ENCODE measurements at places on chromosomes 5 and 9.
A peak's percentile ranks its signal among the peaks of the same experiment; 100 is the strongest.

- no peak overlapping the region for H3K4me3 ChIP-seq
- H3K36me3 ChIP-seq: no peaks in the 10 kb centered on the region
- no peak for DNase-seq
- H3K27ac ChIP-seq: no peak overlapping the region
Observed at GRCh38 chr5:103293099-103293498, 34.5 kb downstream of the MACIR start.

- peaks cover 13% of the 10 kb centered on the region for H3K36me3 ChIP-seq
- no peak overlapping the region for H3K4me3 ChIP-seq
- DNase-seq: peak; percentile 13
- H3K4me1 ChIP-seq: no peaks in the 10 kb centered on the region
- H3K27ac ChIP-seq: peak overlapping the region; percentile 10
- H3K27me3 ChIP-seq: no peaks in the 10 kb centered on the region
Observed at GRCh38 chr9:131889437-131890251, 149.8 kb upstream of the RAPGEF1 start.

GRCh38 chr5:51632793-51633192 lies 249.5 kb downstream of the ISL1 start:
- H3K27me3 ChIP-seq: no peaks in the 10 kb centered on the region
- H3K4me1 ChIP-seq: no peaks in the 10 kb centered on the region
- no peak for DNase-seq
- H3K27ac ChIP-seq: no peak overlapping the region

- H3K36me3 ChIP-seq: peaks cover 5% of the 10 kb centered on the region
- H3K4me1 ChIP-seq: no peaks in the 10 kb centered on the region
- H3K27me3 ChIP-seq: no peaks in the 10 kb centered on the region
- DNase-seq: no peak
- H3K4me3 ChIP-seq: no peak overlapping the region
- H3K27ac ChIP-seq: no peak overlapping the region
Observed at GRCh38 chr9:137058521-137059234, 4.8 kb upstream of the ENTPD2 start.

- no peak overlapping the region for H3K27ac ChIP-seq
- H3K4me1 ChIP-seq: no peaks in the 10 kb centered on the region
- no peak for DNase-seq
- H3K27me3 ChIP-seq: no peaks in the 10 kb centered on the region
- H3K4me3 ChIP-seq: no peak overlapping the region
Observed at GRCh38 chr5:143758750-143759149, 53.2 kb upstream of the HMHB1 start.

DNA sequence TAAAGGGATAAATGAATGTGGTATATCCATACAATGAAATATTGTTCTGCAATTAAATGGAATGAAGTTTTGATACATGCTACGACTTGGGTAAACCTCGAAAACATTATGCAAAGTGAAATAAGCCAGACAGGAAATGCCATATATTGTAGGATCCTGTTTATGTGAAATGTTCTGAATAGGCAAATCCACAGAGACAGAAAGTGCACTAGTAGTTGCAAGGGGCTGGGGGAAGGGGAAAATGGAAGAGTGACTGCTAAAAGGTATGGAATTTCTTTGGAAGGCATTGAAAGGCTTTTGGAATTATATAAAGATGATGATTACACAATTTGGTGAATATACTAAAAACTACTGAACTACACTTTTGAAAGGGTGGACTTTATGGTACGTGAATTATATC lies 97.0 kb downstream of the FOXD1 start:
- no peak overlapping the region for H3K27ac ChIP-seq
- no peaks in the 10 kb centered on the region for H3K4me1 ChIP-seq
- H3K36me3 ChIP-seq: no peaks in the 10 kb centered on the region
- peaks cover 8% of the 10 kb centered on the region for H3K27me3 ChIP-seq

DNA sequence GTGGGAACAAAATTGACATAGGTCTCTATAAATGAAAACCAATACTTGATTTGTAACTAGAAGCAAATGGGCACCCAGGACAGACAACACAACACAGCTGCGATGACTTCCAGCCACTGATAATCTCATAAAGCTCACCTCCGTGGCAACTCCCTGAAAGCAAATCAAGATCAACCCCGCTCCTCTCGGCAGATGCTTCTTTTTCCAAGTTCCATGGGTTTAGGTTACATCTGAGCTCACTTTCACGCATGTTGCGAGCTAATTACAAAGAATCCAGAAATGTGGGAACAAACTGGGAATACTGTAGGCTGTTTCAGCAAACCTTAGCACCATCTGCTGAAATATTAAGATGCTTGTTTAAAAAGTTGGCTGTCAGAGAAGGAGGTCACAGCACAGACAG lies 153.9 kb downstream of the ELAVL2 start:
- no peak for DNase-seq
- H3K27me3 ChIP-seq: no peaks in the 10 kb centered on the region
- H3K27ac ChIP-seq: no peak overlapping the region
- H3K4me1 ChIP-seq: no peaks in the 10 kb centered on the region
- H3K36me3 ChIP-seq: no peaks in the 10 kb centered on the region

- DNase-seq: no peak
- no peak overlapping the region for H3K4me3 ChIP-seq
- no peak overlapping the region for H3K27ac ChIP-seq
- H3K4me1 ChIP-seq: no peaks in the 10 kb centered on the region
- peaks cover 35% of the 10 kb centered on the region for H3K27me3 ChIP-seq
- H3K36me3 ChIP-seq: no peaks in the 10 kb centered on the region
Observed at GRCh38 chr9:77014597-77015263, 4.7 kb upstream of the FOXB2 start.

DNA sequence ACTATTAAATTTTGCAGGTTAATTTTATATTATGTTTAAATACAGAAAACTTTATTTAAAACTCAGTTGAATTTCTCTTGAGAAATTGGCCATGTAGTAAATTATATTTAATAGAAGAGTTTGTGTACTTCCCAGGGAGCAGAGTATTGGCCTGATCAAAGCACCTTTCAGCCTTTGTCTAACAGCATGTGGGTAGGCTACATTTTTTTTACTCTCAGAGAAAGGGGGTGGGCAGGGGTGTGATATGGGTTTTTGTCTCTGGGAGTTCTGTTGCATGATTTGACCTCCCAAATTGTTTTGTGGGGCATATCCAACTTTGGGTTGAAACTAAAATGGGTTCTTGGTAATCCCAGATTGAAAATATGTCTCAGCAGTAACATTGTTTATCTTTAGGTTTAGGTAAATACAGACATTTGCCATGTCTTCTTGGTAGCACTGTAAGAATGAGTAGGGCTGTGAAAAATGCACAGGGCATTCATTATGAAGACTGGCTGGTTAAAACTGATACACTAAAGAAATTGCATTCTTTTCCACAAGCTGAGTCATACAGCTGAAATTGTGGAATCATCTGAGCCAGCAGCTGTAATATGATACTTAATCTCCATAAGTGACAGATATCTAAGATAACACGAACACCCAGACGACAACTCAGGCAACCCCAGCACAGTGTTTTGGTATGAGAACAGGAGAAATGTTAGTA lies 75.4 kb upstream of the CDKN2B start:
- H3K4me3 ChIP-seq: no peak overlapping the region
- DNase-seq: peak; percentile 23
- no peaks in the 10 kb centered on the region for H3K36me3 ChIP-seq

- no peak for DNase-seq
- H3K27me3 ChIP-seq: no peaks in the 10 kb centered on the region
- no peaks in the 10 kb centered on the region for H3K4me1 ChIP-seq
- peaks cover 3% of the 10 kb centered on the region for H3K36me3 ChIP-seq
Observed at GRCh38 chr9:76143834-76144233, 250.4 kb downstream of the RFK start.

GRCh38 chr5:163916376-163916775 lies 411.0 kb downstream of the MAT2B start:
- no peaks in the 10 kb centered on the region for H3K27me3 ChIP-seq
- H3K4me1 ChIP-seq: peaks cover 9% of the 10 kb centered on the region
- DNase-seq: peak; percentile 8

- no peaks in the 10 kb centered on the region for H3K27me3 ChIP-seq
- no peak for DNase-seq
- H3K27ac ChIP-seq: no peak overlapping the region
- no peak overlapping the region for H3K4me3 ChIP-seq
- H3K4me1 ChIP-seq: no peaks in the 10 kb centered on the region
- H3K36me3 ChIP-seq: no peaks in the 10 kb centered on the region
Observed at GRCh38 chr9:110809038-110809595, 140.5 kb downstream of the MUSK start.

DNA sequence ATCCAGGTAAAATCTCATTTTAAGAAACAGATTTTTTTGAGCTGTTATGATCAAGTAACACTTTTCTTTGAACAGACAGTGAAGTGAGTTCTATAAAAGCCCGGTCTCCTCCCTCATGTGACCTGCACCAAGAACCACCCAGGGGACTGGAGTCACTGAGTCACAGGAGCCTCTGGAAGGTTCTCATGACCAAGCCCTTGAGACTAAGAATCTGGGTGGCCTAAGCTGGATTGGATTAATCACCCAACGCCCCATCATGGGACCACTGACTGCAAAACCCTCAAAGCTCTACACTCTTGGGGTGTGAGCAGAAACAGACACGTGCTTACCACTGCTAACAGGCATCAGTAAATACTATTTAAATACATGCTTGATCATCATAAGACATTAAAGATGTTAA lies 48.4 kb downstream of the SECISBP2 start:
- H3K4me1 ChIP-seq: no peaks in the 10 kb centered on the region
- no peak overlapping the region for H3K4me3 ChIP-seq
- H3K27ac ChIP-seq: no peak overlapping the region

DNA sequence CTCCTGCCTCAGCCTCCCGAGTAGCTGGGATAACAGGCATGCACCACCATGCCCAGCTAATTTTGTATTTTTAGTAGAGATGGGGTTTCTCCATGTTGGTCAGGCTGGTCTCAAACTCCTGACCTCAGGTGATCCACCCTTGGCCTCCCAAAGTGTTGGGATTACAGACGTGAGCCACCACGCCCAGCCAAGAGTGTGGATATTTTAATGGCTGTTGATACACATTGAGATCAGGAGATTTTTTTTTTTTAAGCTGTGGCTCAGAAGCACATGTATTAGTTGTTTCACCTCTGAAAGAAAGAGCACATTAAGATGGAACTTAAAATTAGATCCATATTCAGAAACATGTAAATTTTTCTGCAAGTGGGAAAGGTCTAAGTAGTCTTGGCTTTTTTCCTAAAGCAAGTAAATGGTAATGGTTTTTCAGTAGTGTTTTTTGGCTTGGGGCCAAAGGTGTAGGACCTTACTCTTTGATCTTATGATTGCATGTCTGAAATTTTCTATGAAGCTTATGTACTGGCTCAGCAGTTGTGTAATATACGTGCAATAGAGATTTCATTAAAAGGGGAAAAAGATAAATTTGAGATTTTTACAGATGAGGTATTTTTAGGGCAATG lies 9.9 kb downstream of the RBM27 start:
- peaks cover 6% of the 10 kb centered on the region for H3K4me1 ChIP-seq
- peak; percentile 73 for DNase-seq
- no peak overlapping the region for H3K27ac ChIP-seq
- no peaks in the 10 kb centered on the region for H3K27me3 ChIP-seq
- no peaks in the 10 kb centered on the region for H3K36me3 ChIP-seq
